Fibroblast of upper back skin (primary cell): ENCODE measurements at places on chromosomes 13 and 19.

DNA sequence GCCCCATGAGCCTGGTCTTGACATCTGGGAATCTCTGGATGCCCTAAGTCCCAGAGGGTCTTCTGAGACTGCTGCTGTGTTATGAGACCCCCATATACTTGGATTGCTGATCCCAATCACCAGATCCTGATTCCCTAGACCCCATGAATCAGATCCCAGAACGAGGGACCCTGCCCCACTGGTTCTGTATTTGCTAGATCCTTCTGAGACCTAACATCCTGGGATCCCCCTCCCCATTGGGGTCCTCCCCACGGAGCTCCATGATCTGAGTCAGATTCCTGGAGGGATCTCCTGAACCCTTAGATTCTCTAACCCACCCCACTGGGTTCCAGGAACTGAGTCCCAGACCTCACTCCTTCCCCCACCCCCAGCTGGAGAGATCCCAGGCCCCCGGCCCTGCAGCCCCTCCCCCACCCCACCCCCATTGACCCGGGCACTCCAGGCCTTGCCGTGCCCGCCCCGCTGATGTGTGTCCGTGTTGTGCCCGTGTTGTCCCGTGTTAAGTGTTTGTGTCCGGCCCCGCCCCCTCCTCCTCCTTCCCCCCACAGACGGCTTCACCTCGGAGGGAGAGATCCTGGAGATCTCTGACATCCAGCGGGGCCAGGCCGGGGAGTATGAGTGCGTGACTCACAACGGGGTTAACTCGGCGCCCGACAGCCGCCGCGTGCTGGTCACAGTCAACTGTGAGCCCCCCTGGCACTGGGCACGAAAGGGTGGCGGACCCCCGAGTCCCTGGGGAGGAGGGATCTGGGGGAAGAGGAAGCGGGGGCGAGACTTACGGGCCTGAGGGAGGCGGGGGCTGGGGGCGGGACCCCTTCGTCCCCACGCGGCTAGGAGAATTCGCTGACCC, 15.0 kb downstream of the IGLON5 start:
- no peak for DNase-seq

- no peak for DNase-seq
Measured at GRCh38 chr13:60755380-60756163, 358.6 kb downstream of the TDRD3 start.

DNA sequence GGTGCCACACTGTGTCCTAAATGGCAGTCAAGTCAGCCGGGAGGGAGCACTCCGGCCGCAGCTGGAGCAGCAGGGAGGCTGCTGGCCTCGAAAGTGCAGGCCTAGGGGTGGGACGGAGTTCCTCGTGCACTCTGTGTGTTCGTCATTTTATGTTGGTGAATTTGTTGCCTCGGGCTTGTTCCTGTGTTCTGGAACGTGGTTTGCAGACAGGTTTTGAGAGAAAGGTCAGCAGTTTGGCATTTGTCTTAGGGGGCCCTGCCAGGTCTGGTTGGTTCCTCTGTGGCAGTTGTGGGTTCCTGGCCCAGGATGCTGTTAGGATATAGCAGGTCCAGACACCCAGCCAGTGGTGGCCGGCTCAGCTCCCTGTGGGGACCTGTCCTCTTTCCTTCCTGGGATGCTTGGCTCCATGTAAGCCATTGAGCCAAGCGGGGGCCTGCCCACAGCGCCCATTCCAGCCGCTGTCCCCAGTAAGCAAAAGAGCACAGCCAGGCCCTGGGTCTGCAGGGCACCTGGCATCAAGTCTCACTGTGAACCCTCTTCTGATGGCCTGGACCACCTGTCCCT, 30.0 kb downstream of the MPHOSPH8 start:
- no peak for DNase-seq

DNA sequence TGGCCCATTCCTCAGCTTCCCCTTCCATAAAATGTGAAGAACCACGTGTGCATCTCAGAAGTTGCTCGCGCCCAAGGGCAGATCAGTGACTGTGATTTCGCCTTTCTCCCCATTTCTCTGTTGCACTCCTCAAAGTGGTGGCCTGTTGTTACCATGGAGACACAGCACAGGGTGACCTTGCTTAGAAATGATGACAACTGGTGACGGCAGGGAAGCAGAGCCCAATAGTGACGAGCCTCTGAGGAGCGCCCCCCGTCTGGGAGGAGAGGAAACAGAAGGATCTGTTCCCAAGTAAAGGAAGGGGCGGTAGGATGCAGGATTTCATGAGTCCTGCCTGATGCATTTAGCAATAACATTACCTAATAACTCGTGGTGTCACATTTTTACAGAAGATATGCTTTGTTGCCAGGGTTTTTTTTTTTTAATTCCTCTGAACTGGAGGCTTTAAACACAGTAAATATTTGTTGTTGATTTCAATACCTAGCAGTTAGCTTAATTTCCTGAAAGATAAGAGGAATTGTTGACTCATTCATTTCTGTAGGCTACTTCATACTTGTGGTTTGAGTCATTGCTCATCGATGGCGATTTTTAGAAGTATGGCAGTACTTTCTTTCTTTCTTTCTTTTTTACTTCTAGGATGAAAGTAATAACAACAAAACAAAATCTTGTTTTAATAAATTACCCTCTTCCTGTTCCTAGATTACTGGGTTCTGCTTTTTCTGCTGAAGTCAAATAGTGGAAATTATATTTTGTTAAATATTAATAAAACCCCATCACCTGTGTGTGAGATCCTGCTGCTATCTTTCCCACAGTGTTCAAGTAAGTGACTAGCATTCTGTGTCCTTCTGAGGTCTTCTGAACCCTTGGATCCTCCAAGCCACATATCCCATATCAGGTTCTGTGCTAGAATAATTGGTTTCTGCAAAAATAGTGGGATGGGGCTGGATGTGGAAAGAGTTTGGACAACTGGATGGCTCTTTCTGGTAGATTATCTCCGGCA, 36.0 kb downstream of the MBNL2 start:
- peak; percentile 84 for DNase-seq
